ENCODE measurements at places on chromosomes 5 and 9.

GRCh38 chr5:71865665-71866320, 146.7 kb downstream of the CARTPT start:
- DNase-seq = no peak

DNA sequence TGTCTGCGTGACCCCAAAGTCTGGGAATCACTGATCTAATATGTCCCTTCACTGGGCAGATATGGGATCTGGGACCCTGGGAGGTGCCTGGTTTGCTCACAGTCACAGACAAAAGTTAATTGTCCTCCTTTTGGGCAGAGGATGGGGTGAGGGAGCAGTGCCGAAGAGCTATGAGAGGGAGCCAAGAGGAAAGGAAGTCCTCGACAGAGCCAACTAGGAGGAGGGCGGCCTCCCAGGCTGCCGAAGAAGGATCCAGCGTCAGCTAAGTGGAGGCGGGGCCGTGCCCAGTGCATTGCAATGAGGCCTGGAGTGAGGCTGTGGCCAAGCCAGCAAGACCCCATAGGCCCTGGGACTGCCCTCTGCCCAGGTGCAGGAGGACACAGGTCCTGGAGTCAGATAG, 11.4 kb downstream of the AIF1L start:
- no peak for DNase-seq

GRCh38 chr5:110932755-110933488, 138.6 kb upstream of the TSLP start:
- no peak for DNase-seq

DNA sequence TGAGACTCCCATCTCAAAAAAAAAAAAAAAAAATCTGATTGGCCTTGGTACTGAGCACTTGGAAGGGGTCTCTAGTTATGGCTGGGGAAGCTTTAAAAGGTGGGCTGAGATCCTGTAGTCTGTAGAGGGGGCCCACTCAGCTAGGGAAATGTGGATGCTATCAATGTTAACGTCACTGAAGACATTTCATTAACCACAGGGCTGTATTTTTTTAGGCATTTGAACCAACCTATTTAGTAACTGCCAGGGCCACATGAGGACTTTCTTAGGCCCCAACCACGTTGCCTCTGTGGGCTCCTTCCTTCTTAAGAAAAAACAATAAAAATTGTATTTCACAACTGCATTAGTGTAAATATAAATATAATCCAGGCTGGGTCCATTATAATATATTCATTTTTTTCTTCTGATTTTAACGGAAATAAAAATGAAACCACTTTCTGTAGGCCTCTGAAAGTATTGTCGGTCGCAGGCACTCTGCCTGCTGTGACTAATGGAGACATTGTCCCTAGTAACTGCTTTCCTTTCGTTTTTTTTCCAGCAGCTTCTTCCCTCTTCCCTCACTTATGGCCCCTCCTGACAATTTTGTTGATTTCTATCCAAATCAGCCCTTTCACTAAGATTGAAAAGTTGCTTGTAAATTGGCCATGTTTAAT, 71.6 kb downstream of the GCNT1 start:
- DNase-seq = no peak

DNA sequence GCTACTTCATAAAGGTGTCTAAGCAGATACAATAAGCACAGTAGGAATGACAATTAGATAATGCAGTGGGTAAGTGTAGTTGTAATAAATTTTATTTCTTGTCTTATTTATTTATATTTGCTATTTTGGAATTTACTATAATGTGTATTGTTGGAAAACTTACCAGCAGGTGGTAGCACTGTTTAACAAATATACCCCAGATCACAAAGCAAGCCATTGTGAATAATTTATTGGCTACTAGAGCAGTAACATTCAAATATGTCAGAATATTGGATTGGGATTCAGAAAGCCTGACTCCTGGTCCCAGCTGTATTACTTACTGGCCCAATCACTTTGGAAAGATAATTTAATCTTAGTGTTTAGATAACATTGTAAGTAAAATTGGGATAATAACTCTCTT, 78.0 kb downstream of the ISOC1 start:
- no peak for DNase-seq

- no peak for DNase-seq
Observed at GRCh38 chr5:62475072-62475471, 62.5 kb downstream of the IPO11 start.

- DNase-seq = no peak
Observed at GRCh38 chr5:19261879-19262278, 726.1 kb downstream of the CDH18 start.

GRCh38 chr5:107389775-107390148, 281.0 kb downstream of the EFNA5 start:
- no peak for DNase-seq

Data from memory B cell (primary cell).